Ascending aorta (tissue), 2 donors: ENCODE measurements at places on chromosomes 3 and 15.

DNA sequence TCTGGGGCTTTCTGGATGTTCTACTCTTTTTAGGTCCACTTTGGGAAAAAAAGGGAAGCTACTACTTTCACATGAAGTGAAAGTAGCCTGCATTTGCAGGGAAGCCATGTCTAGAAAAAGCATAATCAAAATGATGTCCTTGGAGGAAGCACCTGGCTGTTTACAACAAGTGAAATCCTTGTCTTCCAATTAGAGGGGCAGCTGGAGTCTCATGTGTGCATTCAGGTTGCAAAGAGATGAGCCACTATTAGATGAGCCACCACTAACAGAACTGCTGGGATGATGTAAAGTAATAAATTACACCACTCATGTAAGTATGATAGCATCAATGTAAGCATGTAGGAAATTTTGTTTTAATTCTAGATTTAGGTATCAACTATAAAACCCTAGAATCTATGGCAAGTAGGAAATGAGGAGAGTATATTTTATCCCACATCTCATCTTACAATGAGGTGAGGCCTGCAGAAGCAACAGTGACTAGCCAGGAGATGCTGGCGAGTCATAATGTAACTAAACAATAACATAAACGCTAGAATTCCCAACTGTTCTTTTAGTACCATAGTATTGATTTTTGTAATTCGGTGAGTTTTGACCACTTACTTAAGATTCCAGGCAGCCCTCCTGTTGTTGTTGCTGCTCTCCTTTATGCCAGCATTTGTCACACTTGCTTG, 75.9 kb downstream of the TMEM108 start:
- DNase-seq, result no peak
- H3K27me3 ChIP-seq, result no peaks in the 10 kb centered on the region
- H3K4me1 ChIP-seq, result no peaks in the 10 kb centered on the region
- H3K4me3 ChIP-seq, result no peak overlapping the region

- no peaks in the 10 kb centered on the region for H3K36me3 ChIP-seq
- no peak overlapping the region for H3K4me3 ChIP-seq
- no peak for DNase-seq
- peak overlapping the region; percentile 83 for H3K27ac ChIP-seq
- peaks cover 11% of the 10 kb centered on the region for H3K4me1 ChIP-seq
These were observed 50.6 kb upstream of the ULK4 start for GRCh38 chr3:42012383-42012934.

DNA sequence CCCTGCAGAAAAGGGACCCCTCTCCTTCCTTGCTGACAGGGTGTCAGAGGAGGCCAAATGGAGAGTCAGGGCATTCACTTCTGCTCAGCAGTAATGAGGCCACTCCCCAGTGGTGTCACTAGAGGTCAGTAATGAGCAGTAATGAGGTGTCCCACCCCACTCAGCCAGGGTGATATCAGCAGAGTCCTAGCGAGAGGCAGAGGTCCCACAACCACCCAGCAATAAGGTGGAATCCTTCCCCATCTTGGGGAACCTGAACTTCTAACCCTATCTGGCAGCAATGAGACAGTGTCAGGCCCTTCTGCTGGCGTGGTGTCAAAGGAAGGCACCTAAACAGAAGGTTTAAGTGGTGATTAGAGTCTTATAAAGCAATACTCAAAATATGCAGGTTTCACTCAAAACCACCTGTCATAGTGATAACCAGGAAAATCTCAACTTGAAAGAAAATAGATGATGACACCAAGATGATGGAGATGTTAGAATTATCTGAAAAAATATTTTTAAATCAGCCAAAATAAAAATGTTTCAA, 12.9 kb downstream of the OCA2 start:
- no peak for DNase-seq
- H3K36me3 ChIP-seq, result no peaks in the 10 kb centered on the region
- H3K4me3 ChIP-seq, result no peak overlapping the region

DNA sequence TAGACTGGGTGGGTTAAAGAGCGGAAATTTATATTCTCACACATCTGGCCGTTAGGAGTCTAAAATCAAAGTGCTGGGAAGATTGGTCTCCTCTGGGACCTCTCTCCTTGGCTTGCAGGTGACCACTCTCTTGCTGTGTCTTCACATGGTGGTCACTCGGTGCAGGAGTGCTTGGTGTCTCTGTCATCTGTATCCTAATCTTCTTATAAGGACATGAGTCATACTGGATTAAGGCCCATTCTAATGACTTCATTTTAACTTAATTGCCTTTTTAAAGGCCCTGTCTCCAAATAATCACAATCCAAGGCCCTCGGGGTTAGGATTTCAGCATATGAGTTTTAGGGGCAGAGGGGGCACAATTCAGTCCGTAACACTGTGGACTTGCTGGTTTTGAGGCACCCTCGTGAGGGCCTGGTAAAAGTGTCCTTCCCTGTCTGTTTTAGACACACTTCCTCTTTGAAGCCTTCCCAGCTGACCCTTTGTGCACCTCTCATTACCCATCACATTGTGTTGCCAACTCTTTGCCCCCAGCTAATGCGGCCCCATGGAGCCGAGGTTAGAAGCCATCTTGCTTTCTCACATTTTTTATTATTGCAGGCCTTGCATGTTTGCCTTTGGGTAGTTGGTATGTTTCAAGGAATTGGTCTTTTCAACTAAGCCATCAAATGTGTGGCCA, 3.2 kb downstream of the XYLB start:
- DNase-seq, result no peak
- H3K27ac ChIP-seq, result no peak overlapping the region
- H3K27me3 ChIP-seq, result no peaks in the 10 kb centered on the region
- H3K4me1 ChIP-seq, result peaks cover 3% of the 10 kb centered on the region
- no peak overlapping the region for H3K4me3 ChIP-seq

DNA sequence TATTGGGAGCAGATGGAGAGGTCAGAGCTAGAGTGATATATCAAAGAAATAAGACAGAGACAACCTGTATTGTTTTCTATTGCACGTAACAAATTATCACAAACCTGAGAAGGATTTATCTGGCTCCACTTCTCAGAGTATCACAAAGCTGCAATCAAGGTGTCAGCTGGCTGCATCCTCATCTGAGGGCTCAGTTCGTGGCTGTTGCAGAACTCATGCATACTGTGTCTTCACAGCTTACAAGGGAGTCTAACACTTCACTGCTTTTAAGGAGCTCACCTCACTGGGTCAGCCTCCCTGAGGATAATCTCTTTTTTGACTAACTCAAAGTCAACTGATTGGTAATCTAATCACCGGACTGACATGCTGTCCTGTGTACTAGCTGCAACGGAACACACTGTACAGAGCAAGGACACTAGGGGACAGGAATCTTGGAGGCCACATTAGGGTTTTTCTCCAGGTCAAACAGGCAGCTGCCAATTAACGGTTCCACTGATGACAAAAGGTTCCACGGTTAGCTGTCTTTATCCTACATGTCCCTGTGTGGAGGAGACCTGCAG, 1006.8 kb upstream of the SEMA6D start:
- no peak overlapping the region for H3K27ac ChIP-seq
- H3K4me1 ChIP-seq, result no peaks in the 10 kb centered on the region
- no peaks in the 10 kb centered on the region for H3K36me3 ChIP-seq
- no peaks in the 10 kb centered on the region for H3K27me3 ChIP-seq
- no peak for DNase-seq

DNA sequence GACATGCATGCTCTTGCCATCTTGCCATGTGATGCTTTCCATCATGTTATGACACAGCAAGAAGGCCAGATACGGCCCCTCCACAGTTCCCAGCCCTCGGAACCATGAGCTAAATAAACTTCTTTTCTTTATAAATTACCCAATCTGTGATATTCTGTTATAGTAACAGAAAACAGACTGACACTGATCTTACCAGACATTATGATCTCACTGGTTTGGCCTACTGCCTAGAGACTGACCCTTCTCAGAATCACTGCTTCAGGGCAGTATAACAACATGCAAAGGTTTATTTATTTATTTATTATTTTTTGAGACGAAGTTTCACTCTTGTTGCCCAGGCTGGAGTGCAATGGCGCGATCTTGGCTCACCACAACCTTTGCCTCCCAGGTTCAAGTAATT, 14.0 kb downstream of the ZNF619 start:
- H3K4me1 ChIP-seq, result no peaks in the 10 kb centered on the region
- DNase-seq, result no peak
- H3K36me3 ChIP-seq, result peaks cover 19% of the 10 kb centered on the region
- H3K4me3 ChIP-seq, result no peak overlapping the region
- no peak overlapping the region for H3K27ac ChIP-seq

GRCh38 chr15:41930221-41930866, 36.5 kb upstream of the SPTBN5 start:
- DNase-seq, result no peak
- no peaks in the 10 kb centered on the region for H3K36me3 ChIP-seq
- H3K4me1 ChIP-seq, result peaks cover 35% of the 10 kb centered on the region
- peak overlapping the region; percentile 74 for H3K27ac ChIP-seq

DNA sequence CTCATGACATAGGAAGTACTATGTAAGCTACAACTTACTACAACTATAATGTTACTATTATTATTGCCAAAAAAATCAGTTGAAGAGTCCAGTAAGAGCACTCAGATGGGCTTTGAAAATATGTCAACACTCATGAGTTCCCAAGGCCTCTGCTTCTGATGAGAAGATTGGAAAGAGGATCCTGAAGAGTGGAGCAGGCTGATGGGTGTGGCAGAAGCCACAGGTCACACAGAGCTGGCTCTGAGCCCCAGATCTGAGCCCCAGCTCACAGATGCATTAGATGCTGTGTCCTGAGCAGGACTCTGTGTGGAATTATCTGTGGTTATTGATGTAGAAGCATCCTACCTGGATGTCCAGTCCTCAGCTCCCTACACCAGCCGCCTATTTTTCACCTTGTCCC, 65.6 kb downstream of the SPSB4 start:
- DNase-seq, result no peak
- peak overlapping the region; percentile 69 for H3K27ac ChIP-seq
- no peak overlapping the region for H3K4me3 ChIP-seq
- no peaks in the 10 kb centered on the region for H3K27me3 ChIP-seq
- no peaks in the 10 kb centered on the region for H3K36me3 ChIP-seq
- peaks cover 9% of the 10 kb centered on the region for H3K4me1 ChIP-seq

DNA sequence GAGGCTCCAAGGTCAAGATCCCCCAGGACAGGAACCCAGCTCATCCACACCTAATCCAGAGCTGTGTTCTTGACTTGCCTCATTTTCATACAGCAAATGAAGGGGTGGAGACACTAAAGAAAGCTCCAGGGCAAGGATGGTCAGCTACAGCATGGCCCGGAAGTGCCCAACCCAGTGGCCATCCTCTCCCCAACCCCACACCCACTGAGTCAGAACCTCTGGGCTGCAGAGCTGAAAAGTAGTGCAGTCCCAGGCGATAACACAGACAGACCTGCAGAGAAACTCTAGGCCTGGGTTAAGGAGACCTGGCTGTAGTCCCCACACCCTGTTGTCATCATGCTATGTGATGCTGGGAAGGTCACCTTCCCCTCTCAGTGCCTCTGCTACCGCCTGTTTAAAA, 85.3 kb downstream of the SEMA5B start:
- no peak overlapping the region for H3K4me3 ChIP-seq
- H3K27ac ChIP-seq, result no peak overlapping the region
- no peak for DNase-seq

- H3K4me1 ChIP-seq, result no peaks in the 10 kb centered on the region
- DNase-seq, result no peak
- H3K27ac ChIP-seq, result no peak overlapping the region
- H3K36me3 ChIP-seq, result no peaks in the 10 kb centered on the region
- no peaks in the 10 kb centered on the region for H3K27me3 ChIP-seq
These were observed 24.4 kb upstream of the SLC24A5 start for GRCh38 chr15:48096355-48096786.

GRCh38 chr3:36777424-36778218, 13.3 kb upstream of the DCLK3 start:
- no peaks in the 10 kb centered on the region for H3K4me1 ChIP-seq
- no peak for DNase-seq
- H3K27ac ChIP-seq, result no peak overlapping the region

DNA sequence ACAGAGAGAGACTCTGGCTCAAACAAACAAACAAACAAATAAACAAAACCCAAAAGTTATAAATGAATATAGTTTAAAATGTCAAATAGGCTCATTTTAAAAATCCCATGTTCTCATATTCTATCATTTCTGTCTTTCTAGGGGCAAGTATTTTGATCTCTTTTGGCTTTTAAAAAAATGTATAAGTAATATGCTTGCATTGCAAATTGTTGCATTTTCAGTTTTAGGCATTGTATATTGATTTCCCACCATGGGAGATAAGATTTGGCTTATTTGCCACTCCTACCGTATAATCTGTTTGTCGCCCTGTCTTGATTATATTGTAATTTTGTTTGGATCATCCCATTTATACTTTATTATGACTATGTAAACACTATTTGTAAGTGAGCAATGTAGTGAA, 70.6 kb downstream of the PIAS1 start:
- no peak for DNase-seq
- no peaks in the 10 kb centered on the region for H3K4me1 ChIP-seq
- no peaks in the 10 kb centered on the region for H3K27me3 ChIP-seq
- H3K27ac ChIP-seq, result no peak overlapping the region
- H3K4me3 ChIP-seq, result no peak overlapping the region
- no peaks in the 10 kb centered on the region for H3K36me3 ChIP-seq

- H3K27me3 ChIP-seq, result no peaks in the 10 kb centered on the region
- H3K27ac ChIP-seq, result no peak overlapping the region
- H3K4me3 ChIP-seq, result no peak overlapping the region
These were observed 206.4 kb downstream of the NAALADL2 start for GRCh38 chr3:175065497-175065896.

- no peaks in the 10 kb centered on the region for H3K27me3 ChIP-seq
- no peak overlapping the region for H3K4me3 ChIP-seq
- peaks cover 9% of the 10 kb centered on the region for H3K4me1 ChIP-seq
- H3K27ac ChIP-seq, result peak overlapping the region; percentile 75
These were observed 41.3 kb upstream of the LYZL4 start for GRCh38 chr3:42451546-42452230.

DNA sequence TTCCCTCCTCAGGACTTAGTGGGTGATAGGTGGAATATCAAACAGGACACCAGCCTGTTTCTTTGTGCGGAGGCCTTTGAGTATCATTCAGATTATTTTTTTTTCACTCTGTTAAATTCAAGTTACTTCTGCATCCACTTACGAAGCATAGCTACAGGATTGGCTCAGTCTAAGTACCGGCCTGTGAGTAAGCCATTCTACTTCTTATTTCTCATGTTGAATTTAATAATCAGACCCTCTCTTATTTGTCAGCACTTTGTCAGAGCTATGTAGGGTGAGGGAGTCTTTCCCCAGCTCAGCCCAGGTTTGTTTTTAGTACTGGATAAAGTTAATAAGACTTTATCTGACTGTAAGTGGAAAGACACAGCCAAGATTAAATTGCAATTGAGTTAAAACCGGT, 54.7 kb downstream of the ITPR1 start:
- no peak overlapping the region for H3K27ac ChIP-seq
- H3K4me1 ChIP-seq, result no peaks in the 10 kb centered on the region
- no peaks in the 10 kb centered on the region for H3K27me3 ChIP-seq
- H3K4me3 ChIP-seq, result no peak overlapping the region

- no peaks in the 10 kb centered on the region for H3K4me1 ChIP-seq
- no peak overlapping the region for H3K27ac ChIP-seq
- no peak for DNase-seq
- H3K4me3 ChIP-seq, result no peak overlapping the region
These were observed 193.1 kb downstream of the ALCAM start for GRCh38 chr3:105559856-105560255.

GRCh38 chr3:192260116-192261010, 467.0 kb downstream of the FGF12 start:
- no peaks in the 10 kb centered on the region for H3K4me1 ChIP-seq
- no peaks in the 10 kb centered on the region for H3K36me3 ChIP-seq

GRCh38 chr15:78645009-78645408, 4.0 kb upstream of the CHRNB4 start:
- H3K4me1 ChIP-seq, result peaks cover 8% of the 10 kb centered on the region
- H3K36me3 ChIP-seq, result no peaks in the 10 kb centered on the region
- peaks cover 2% of the 10 kb centered on the region for H3K27me3 ChIP-seq
- H3K27ac ChIP-seq, result no peak overlapping the region
- no peak overlapping the region for H3K4me3 ChIP-seq

- no peak overlapping the region for H3K4me3 ChIP-seq
- no peak overlapping the region for H3K27ac ChIP-seq
- no peak for DNase-seq
- H3K4me1 ChIP-seq, result no peaks in the 10 kb centered on the region
These were observed 287.2 kb downstream of the SHQ1 start for GRCh38 chr3:72560846-72561675.
